ENCODE measurements at places on chromosomes 6 and 20. TPM values are rescaled to one million over a fixed set of nuclear protein-coding genes. Genes with fewer than 3 reads are reported as not detected.

The LHFPL5 gene
- total RNA-seq: not detected

The WFDC12 gene
- not detected for total RNA-seq

The ME1 gene
- 12.3 TPM for total RNA-seq

The KHDC1 gene
- not detected for total RNA-seq

The SALL4 gene
- total RNA-seq: 0.43 TPM

The STAU1 gene
- 96.6 TPM for total RNA-seq

The AFG1L gene
- total RNA-seq: 4.5 TPM

The PTCRA gene
- 0.37 TPM for total RNA-seq

The SLC17A9 gene
- 66.2 TPM for total RNA-seq

The COL20A1 gene
- not detected for total RNA-seq

The PNPLA1 gene
- not detected for total RNA-seq

The CRIP3 gene
- 5.8 TPM for total RNA-seq

The GRM1 gene
- total RNA-seq: not detected

The HRH3 gene
- not detected for total RNA-seq

- H3K27ac ChIP-seq: no peak overlapping the region
- DNase-seq: no peak
- H3K4me3 ChIP-seq: no peak overlapping the region
- H3K36me3 ChIP-seq: no peaks in the 10 kb centered on the region
- no peaks in the 10 kb centered on the region for H3K4me1 ChIP-seq
- no peaks in the 10 kb centered on the region for H3K27me3 ChIP-seq
Measured at GRCh38 chr6:133683606-133684005, 205.3 kb upstream of the TCF21 start.

- no peaks in the 10 kb centered on the region for H3K36me3 ChIP-seq
- no peaks in the 10 kb centered on the region for H3K4me1 ChIP-seq
- H3K4me3 ChIP-seq: no peak overlapping the region
- H3K27me3 ChIP-seq: no peaks in the 10 kb centered on the region
Measured at GRCh38 chr6:66675906-66676305, 968.9 kb upstream of the EYS start.

- H3K36me3 ChIP-seq: peaks cover 36% of the 10 kb centered on the region
- peaks cover 50% of the 10 kb centered on the region for H3K4me1 ChIP-seq
- DNase-seq: no peak
- H3K27me3 ChIP-seq: no peaks in the 10 kb centered on the region
Measured at GRCh38 chr6:87675004-87675681, 26.9 kb downstream of the AKIRIN2 start.

GRCh38 chr20:9134346-9134745 lies 65.5 kb downstream of the PLCB4 start:
- H3K4me1 ChIP-seq: no peaks in the 10 kb centered on the region
- H3K27me3 ChIP-seq: no peaks in the 10 kb centered on the region
- no peak overlapping the region for H3K27ac ChIP-seq
- DNase-seq: no peak
- no peaks in the 10 kb centered on the region for H3K36me3 ChIP-seq

GRCh38 chr20:19070681-19071445 lies 141.6 kb upstream of the SLC24A3 start:
- no peaks in the 10 kb centered on the region for H3K4me1 ChIP-seq
- H3K36me3 ChIP-seq: no peaks in the 10 kb centered on the region
- H3K4me3 ChIP-seq: no peak overlapping the region
- H3K27ac ChIP-seq: no peak overlapping the region
- no peaks in the 10 kb centered on the region for H3K27me3 ChIP-seq

- H3K4me3 ChIP-seq: no peak overlapping the region
- no peak overlapping the region for H3K27ac ChIP-seq
- H3K27me3 ChIP-seq: no peaks in the 10 kb centered on the region
- H3K36me3 ChIP-seq: no peaks in the 10 kb centered on the region
- no peak for DNase-seq
Measured at GRCh38 chr20:42714298-42715141, 475.2 kb downstream of the PTPRT start.

GRCh38 chr20:16488086-16488485 lies 85.2 kb downstream of the KIF16B start:
- H3K27me3 ChIP-seq: no peaks in the 10 kb centered on the region
- H3K27ac ChIP-seq: no peak overlapping the region
- no peak for DNase-seq

DNA sequence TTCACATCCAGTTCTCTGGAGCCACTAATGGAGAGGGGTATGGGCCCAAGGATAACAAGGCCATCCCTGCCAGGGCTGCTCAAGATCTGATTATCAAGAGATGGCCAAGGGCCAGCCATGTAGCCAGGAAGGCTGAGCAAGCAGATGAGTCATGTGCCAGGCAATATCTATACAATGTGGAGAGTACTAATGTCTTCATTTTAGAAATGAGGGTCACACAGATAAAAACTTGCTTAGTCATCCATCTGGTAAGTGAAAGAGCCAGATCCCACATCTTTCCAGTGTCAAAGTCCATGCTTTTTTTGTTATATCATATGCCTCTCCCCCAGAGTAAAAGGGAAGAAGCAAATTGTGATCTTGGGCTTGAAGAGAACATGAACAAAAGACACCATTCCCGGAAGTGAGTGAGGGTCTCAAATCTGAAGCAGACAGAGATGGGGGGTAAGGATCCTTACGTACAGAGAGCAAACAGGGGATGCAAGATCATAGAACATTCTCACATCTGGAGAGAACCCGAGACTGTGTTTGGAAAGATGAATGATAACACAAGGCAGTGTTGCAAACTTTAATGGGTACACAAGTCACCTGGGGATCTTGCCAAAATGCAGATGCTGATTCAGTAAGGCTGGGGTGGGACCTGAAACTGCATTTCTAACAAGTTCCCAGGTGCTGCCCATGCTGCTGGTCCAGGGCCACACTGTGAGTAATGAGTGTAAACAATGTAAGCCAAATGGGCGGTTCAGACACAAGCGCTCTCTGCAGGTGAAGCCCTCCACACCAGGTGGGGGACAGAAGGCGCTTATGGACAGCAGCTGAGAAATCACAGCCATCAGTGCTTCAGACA lies 20.0 kb upstream of the GSTA3 start:
- no peaks in the 10 kb centered on the region for H3K4me1 ChIP-seq
- H3K27ac ChIP-seq: no peak overlapping the region
- no peak overlapping the region for H3K4me3 ChIP-seq
- DNase-seq: peak; percentile 56

DNA sequence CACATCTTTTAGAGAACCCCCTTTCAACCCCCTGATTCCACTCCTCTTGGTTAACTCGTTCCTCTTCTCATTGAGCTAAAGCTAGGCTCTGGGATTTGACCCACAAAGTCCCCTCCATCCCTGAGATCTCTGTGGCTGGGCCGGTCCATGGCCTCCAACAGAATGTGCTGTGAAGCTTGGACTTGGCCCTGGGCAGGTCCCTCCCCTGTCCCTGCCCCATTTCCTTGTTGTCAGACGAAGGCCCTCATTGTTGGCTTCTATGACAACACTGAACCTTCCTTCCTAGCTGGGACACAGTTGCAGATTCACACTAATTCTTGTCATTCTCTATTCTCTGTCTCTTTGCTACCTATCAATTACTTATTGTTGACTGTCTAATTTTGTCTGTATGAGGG lies 156.1 kb downstream of the SYCP2 start:
- H3K4me3 ChIP-seq: no peak overlapping the region
- peak; percentile 14 for DNase-seq
- no peak overlapping the region for H3K27ac ChIP-seq
- no peaks in the 10 kb centered on the region for H3K27me3 ChIP-seq

GRCh38 chr6:157383471-157383870 lies 2.5 kb downstream of the ZDHHC14 start:
- H3K36me3 ChIP-seq: no peaks in the 10 kb centered on the region
- no peak overlapping the region for H3K4me3 ChIP-seq
- no peaks in the 10 kb centered on the region for H3K27me3 ChIP-seq
- no peak for DNase-seq
- peaks cover 13% of the 10 kb centered on the region for H3K4me1 ChIP-seq
- H3K27ac ChIP-seq: no peak overlapping the region

GRCh38 chr6:5511954-5512353 lies 250.6 kb downstream of the FARS2 start:
- H3K27ac ChIP-seq: no peak overlapping the region
- no peaks in the 10 kb centered on the region for H3K4me1 ChIP-seq
- DNase-seq: no peak

DNA sequence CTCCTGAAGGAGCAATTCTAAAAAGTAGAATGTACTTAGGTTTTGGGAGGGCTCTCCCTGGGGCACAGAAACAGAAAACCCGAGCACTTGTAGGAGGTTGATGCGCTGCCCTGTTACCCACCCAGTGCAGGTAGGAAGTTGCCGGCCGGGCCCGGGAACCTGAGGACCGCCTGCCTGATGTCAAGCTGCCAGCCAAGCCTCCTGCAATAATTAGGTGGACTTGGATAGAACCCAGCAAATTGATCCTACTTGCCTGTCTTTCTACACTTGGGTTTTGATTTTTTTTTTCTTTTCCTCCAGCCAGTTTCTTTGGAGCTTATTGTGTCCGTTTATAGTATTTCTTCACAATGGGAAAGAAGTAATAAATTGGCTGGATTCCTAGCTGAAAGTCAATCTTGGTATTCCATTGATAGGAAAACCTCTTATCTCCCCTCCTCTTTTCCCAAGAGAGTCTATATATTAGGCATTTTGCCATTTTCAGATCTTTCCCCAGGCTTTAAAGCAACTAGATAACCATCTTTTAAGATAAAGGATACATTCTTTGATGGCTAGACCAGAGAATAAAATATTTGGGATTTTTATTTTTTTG lies 78.3 kb upstream of the FYN start:
- H3K4me1 ChIP-seq: no peaks in the 10 kb centered on the region
- no peak overlapping the region for H3K27ac ChIP-seq
- no peak overlapping the region for H3K4me3 ChIP-seq
- no peaks in the 10 kb centered on the region for H3K27me3 ChIP-seq

GRCh38 chr20:4866429-4866828 lies 134.9 kb downstream of the SLC23A2 start:
- no peaks in the 10 kb centered on the region for H3K4me1 ChIP-seq
- peaks cover 5% of the 10 kb centered on the region for H3K36me3 ChIP-seq
- H3K4me3 ChIP-seq: no peak overlapping the region
- peak overlapping the region; percentile 78 for H3K27ac ChIP-seq
- peak; percentile 88 for DNase-seq

- H3K4me1 ChIP-seq: no peaks in the 10 kb centered on the region
- DNase-seq: no peak
- H3K27me3 ChIP-seq: no peaks in the 10 kb centered on the region
- no peaks in the 10 kb centered on the region for H3K36me3 ChIP-seq
- no peak overlapping the region for H3K4me3 ChIP-seq
Measured at GRCh38 chr20:23126281-23127061, 40.3 kb upstream of the CD93 start.

- H3K4me3 ChIP-seq: peak overlapping the region; percentile 58
- no peak overlapping the region for H3K27ac ChIP-seq
- peaks cover 9% of the 10 kb centered on the region for H3K27me3 ChIP-seq
Measured at GRCh38 chr6:82365016-82365795, 1.6 kb downstream of the TPBG start.

DNA sequence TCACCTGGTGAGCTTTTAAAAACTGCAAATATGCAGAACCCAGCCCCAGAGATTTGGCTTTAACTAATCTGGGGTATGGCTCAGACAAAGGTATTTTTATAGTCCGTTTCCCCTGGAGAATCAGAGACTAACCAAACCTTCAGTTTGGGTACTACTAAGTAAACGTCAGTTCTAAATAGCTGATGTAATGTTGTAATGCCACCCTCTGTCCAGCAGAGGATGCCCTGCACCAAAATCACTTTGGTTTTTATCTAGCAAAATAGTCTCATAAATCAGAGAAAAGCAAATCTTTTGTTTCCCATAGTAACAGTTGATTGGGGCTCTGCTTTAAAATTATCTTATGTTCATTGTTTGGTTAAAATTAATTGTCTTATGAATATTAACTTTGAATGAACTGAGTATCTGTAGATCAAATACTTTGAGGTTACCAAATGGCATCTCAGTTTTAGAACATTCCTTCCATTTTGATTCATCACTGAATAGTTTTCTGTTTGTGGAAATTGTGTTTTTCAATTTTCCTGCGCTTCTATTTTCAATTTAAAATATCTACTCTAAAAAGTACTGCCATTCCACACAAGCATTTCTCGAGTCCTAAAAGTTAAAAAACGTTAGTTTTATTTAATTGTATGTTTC lies 278.3 kb upstream of the PLCB4 start:
- no peaks in the 10 kb centered on the region for H3K4me1 ChIP-seq
- no peak for DNase-seq
- H3K27me3 ChIP-seq: no peaks in the 10 kb centered on the region
- H3K4me3 ChIP-seq: no peak overlapping the region
- no peaks in the 10 kb centered on the region for H3K36me3 ChIP-seq

- no peaks in the 10 kb centered on the region for H3K36me3 ChIP-seq
- DNase-seq: no peak
- H3K4me1 ChIP-seq: no peaks in the 10 kb centered on the region
- no peaks in the 10 kb centered on the region for H3K27me3 ChIP-seq
Measured at GRCh38 chr20:37317316-37317715, 27.9 kb downstream of the MANBAL start.

DNA sequence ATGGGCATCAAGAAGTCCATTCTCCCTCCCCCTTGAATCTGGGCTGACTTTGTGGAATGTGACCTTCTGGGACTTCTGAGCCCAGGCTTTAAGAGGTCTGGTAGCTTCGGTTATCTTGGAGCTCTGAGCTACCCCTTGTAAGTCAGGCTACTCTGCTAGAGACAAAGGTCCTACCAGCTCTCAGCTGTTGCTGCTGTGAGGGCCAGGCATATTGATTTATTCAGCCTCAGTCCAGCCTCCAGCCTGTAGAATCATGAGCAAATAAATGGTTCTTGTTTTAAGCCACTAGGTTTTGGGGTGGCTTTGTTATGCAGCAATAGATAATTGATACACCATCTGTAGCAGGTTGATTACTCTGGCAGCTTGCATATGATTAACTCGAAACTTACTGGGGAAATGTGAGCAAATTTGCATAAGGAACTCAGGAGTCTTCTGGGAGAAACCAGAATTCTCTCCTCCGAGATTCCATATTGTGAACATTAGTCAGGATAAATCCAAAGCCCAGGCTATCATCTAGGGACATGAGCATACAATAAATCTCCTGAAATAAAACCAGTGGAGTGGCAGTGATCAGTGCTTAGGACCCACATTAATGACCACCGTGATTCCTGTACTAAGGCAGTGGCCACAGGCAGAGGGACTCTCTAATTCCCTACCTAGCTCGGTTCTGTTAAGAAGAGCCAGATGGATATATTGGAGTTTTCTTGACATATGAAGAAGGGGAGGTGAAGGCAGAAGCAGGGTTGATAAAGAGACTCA lies 336.1 kb downstream of the CDC5L start:
- no peaks in the 10 kb centered on the region for H3K27me3 ChIP-seq
- no peak for DNase-seq
- H3K27ac ChIP-seq: no peak overlapping the region
- H3K4me3 ChIP-seq: no peak overlapping the region
- H3K4me1 ChIP-seq: no peaks in the 10 kb centered on the region

DNA sequence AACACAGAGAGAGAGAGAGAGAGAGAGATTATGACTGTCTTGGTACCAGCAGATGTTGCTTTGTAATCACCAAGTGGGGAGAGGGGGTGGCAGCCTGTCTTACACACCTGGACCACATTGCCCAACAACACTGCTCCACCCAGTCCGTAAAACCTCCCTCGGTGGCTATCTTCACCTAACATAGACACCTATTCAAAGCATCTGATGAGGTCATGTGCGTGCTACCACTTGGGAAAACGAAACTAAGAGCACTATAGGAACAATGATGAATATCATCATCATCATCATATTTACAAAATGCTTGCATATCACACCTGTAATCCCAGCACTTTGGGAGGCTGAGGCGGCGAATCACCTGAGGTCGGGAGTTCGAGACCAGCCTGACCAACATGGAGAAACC lies 24.1 kb upstream of the SALL4 start:
- no peaks in the 10 kb centered on the region for H3K36me3 ChIP-seq
- H3K4me1 ChIP-seq: no peaks in the 10 kb centered on the region
- DNase-seq: no peak
- no peak overlapping the region for H3K4me3 ChIP-seq
- no peak overlapping the region for H3K27ac ChIP-seq

GRCh38 chr6:28357036-28357435 lies 7.3 kb downstream of the ZKSCAN3 start:
- H3K27ac ChIP-seq: no peak overlapping the region
- H3K36me3 ChIP-seq: no peaks in the 10 kb centered on the region
- H3K27me3 ChIP-seq: no peaks in the 10 kb centered on the region

All from right lobe of liver (tissue), 6 donors.